ENCODE measurements at places on chromosomes 5 and 9.

DNA sequence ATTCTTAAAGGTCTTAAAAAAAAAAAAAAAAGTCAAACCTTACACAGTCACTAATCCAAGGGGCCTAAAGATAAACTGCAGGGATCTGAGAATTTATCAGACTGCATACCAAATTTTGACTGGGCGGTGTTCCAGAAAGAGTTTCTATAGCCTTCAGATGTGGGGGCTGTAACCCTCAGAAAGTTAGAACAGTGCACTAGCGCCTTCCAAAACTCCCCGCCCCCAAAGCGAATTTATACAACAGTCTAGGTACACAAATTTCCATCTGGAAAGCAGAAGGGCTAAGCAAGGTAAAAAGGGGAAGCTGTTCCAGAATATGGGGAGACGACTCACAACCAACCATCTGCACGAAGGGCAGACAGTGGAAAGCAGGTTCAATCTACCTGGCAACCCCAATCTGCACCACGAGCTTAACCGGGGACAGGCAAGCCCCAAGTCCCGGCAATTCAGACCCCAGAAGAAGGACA lies 813 bp downstream of the ERMP1 start:
- no peak for DNase-seq

- DNase-seq = no peak
Measured at GRCh38 chr9:116605904-116606341, 81.2 kb upstream of the TRIM32 start.

DNA sequence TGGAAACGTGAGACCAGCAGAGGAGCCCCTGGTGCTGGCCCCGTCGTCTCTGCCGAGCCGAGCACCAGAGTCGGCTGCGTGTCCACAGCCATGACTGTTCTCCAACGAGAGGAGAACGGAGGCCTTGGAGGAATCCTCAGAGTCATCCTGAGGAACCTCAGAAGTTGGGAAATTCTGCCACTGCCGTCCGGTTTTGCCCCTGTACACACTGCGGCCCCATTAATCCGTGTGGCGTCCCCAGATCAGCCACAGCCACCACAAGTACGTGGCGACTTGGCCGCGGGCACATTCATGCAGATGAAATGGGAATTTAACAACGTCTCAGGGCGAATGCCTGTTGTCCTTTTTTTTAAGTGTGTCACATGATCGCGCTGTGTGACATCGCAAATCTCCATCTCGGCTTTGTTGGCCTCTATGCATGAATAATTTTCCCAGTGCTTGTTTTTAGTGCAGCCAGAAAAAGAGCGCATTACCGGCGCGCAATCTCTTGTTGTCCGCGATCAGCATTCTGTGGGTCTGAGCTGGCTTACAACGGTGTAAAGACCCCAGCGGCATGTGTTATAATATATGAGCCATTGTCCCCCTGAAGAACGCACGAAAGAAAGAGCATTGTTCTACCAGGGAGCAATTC lies 323.0 kb upstream of the IRX4 start:
- no peak for DNase-seq

DNA sequence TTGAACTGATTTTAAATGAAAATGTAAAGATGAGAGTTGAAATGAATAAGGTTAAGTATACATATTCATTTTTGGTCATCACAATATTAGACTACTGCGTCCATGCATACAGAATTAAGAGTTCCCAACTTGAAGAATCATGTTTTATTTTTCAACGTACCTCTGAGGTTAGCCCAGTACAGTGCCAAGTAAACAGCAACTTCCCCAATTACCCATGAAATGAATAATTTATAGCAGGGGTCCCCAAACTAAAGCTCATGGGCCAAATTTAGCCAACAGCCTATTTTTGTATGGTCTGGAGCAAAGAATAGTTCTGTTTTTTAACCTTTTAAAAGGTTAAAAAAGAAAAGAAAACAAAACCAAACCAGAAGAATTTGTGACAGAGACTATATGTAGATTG lies 167.9 kb downstream of the CDC42SE2 start:
- no peak for DNase-seq

- DNase-seq = no peak
Measured at GRCh38 chr9:130872508-130872907, 24.1 kb downstream of the QRFP start.

GRCh38 chr5:76717222-76718083 lies 1.5 kb downstream of the F2R start:
- no peak for DNase-seq

All from activated T-cell treated with anti-CD3 and anti-CD28 coated beads, Interleukin-2, amount 50 U/mL, for 1 hour (primary cell).